A549 treated with CORT108297 at 1 μM for 4 hours (cell line): ENCODE measurements at places on chromosomes 13 and 19. TPM values are rescaled to one million over a fixed set of nuclear protein-coding genes. Genes with fewer than 3 reads are reported as not detected.

The SIGLEC8 gene
- total RNA-seq: not detected in 5 replicates

The ELSPBP1 gene
- total RNA-seq: not detected in 5 replicates

The URAD gene
- total RNA-seq: not detected in 5 replicates

The SIGLEC6 gene
- total RNA-seq: not detected in 5 replicates

The MISP3 gene
- total RNA-seq: 1.8 to 5.3 TPM (median 4.0 TPM) in 5 replicates

The ZNF568 gene
- 1.1 to 2.0 TPM (median 1.1 TPM) in 5 replicates for total RNA-seq

The WDR88 gene
- total RNA-seq: 0.09 to 0.52 TPM (median 0.15 TPM) in 3 of 5 replicates, not detected in the others

The IRGC gene
- not detected in 5 replicates for total RNA-seq

The KLK15 gene
- total RNA-seq: not detected in 5 replicates

The CNN2 gene
- total RNA-seq: 49.8 to 59.3 TPM (median 58.6 TPM) in 5 replicates

The POSTN gene
- 0.03 to 0.12 TPM (median 0.07 TPM) in 4 of 5 replicates, not detected in the other for total RNA-seq

The PLVAP gene
- total RNA-seq: not detected in 5 replicates

The IGSF23 gene
- total RNA-seq: 0.23 to 0.57 TPM (median 0.32 TPM) in 5 replicates

The LCP1 gene
- 0.09 to 0.16 TPM (median 0.14 TPM) in 5 replicates for total RNA-seq

The PGLYRP2 gene
- total RNA-seq: 0.05 TPM in 1 of 5 replicates, not detected in the others

The CCNE1 gene
- 22.9 to 26.6 TPM (median 25.2 TPM) in 5 replicates for total RNA-seq

The TYROBP gene
- not detected in 5 replicates for total RNA-seq

The C13orf46 gene
- total RNA-seq: 0.08 to 0.20 TPM (median 0.19 TPM) in 5 replicates

The MRPL4 gene
- total RNA-seq: 55.9 to 85.2 TPM (median 78.8 TPM) in 5 replicates

The SLC25A41 gene
- total RNA-seq: 0.09 to 0.17 TPM (median 0.15 TPM) in 4 of 5 replicates, not detected in the other

The PLK5 gene
- total RNA-seq: 0.05 TPM in 1 of 5 replicates, not detected in the others

The PINLYP gene
- total RNA-seq: 0.19 to 0.35 TPM (median 0.23 TPM) in 5 replicates
